ENCODE measurements at places on chromosomes 12 and 14.

GRCh38 chr14:80446356-80446755, 235.1 kb upstream of the DIO2 start:
- no peak for DNase-seq

DNA sequence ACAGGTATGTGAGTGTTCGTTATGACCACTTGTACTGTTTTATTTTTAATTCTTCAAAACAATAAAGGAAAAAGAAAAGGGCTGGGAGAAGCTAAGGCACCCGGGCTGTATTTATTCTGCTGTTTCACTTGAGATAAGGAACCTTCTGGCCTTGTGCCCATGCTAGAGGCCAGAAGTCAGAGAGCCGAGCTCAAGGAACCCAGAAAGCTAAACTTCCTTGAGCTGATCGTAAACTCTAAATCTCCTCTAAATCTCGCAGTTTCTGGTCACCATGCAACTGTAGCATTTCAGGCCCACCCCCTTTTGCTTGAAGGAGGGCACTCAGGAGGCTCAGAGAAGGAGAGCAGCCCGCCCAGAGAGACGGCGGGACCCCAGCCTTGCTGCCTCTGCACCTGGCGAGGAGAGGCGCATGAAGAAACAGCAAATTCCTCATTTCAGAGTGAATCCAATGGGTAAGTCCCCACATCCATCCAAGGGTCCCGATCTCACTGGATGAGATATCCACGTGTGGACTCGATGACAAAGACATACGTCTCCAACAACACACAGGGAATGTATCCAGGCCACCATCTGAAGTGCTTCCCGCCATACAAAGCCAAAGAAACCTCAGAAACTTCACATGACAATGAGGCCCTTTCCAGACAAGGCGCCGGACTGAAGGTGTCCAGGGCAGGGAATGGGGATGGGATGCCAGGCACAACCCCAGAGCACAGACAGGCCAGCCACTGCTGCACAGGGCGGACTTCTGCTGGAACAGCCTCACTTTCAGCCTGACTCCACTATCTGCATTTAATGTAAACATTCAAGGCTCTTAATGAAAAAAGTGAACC, 14.6 kb downstream of the CCDC88C start:
- DNase-seq = no peak

DNA sequence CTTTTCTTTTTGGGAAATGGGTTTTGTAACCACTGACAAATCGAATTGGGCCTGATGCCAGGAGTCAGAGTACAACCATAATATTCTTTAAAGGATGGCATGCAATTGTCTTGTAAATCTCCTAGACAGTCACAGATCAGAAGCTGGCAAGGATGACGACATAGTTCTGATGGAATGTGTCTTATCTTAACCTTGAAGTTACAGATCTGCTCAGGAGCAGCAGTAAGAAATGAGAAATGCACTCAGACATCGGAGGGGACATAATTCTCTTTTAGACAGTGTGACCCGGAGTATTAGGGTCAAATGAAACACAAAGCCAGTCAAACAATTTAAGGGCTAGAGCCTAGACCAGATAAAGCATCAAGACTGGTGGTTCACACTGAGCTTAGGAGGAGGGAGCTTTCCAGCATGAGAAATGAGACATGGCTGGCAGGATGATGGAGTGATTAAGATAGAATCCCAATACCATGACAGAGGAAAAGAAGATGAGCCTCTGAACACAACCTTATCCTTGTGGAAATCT, 17.5 kb downstream of the CBX5 start:
- no peak for DNase-seq

DNA sequence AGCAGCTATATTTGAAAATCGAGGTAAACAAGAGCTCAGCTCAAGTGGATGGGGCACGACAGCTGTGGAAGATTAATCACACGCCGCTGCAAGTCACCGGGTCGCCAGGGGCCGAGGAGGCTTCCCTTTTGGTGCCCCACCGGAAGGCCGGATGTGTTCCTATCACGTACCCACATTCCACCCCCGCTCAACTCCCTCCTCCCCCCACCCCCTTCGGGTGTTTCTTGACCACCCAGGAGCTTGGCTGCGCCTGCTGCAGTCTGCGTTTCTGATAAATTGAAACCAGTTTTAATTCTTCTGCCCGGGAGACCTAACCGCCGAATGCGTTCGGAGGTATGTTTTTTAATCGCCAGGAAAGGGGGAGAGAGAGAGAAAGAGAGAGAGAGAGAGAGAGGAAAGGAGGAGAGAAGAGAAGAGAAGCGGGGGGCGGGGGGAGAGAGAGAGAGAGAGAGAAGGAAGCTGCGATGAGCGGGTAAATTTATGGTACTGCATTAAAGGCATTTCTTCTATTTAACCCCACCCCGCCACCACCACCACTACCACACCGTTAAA, 1.8 kb downstream of the SLC8A3 start:
- DNase-seq = no peak

- no peak for DNase-seq
These were observed 1187.3 kb upstream of the SEL1L start for GRCh38 chr14:82720946-82721345.

DNA sequence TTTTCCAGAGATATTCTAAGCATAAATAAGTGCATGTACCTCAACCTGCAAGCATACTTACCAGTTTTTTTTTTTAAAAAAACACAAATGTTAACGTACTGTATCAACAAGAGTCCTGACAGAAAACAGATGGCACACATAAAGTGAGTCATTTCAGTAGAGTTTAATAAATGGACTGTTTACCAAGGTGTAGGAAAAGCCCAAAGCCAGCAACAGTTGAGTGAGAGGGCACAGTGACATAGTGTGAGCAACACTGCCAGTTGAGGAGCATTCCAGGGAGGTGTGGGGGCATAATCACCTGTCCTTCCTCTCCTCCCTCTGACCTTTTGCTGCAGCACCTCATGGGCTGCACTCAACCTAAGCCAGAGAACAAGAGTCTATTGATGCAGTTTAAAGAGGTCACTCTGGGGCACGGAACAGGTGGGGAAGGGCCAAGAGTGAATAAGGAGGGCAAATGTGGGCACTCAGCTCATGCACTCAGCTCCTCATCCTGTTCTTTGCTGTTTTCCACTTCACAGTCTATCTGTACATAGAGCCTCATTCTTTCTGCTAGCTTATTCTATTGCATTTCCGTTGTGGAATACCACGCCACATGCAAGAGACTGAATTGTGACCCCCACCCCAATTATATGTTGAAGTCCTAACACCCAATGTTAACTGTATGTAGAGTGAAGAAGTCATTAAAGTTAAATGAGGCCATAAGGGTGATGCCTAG, 29.3 kb downstream of the DHRS2 start:
- DNase-seq = no peak

DNA sequence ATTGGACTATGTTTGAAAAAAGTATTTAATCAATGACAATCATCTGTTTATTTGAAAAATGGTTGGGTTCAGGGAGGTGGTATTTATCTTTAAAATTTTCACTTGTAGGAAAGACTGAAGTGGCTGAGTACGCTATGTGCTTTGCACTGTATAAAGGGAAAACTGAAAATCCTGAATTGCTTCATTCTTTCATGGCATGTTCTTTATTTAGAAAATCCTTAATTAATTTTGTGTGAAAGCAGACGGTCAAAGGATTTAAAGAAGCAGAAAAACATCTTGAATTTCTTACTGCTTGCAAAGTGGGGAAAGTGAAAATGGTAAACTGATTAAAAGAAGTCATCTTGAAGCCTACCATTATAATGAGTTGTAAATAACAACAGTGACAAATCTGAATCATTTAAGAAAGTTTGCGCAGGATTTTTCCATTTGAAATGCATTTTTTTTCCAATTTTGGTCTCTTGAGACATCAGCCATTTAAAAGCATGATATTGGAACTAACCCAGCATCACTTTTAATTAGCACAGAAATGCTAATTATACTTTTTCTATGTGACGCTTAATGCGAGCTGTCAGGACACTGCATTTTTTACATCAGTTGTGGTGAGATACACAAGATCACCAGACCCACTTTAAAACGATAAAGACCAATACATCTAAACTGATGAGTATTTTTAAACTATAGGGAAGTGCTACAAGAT, 169.0 kb downstream of the NEDD1 start:
- no peak for DNase-seq

- DNase-seq = no peak
These were observed 5.2 kb upstream of the FOS start for GRCh38 chr14:75273272-75274049.

DNA sequence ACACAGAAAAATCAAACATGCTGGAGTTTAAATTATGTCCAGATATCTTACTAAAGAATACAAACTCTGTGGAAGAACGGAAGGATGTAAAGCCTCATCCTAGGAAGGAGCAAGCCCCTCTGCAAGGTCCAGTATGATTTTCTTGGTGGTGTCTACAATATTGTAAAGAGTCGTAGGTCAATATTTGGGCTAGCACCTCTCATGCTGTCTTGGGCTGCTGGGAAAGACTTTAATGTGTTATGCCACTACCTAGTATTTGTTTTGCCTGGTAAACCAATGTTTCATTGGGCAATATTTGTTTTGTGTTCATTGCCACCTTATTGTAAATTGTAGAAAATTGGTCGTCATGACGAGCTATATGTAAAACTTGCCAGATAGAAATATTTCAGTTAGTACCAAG, 26.6 kb downstream of the RESF1 start:
- DNase-seq = no peak

GRCh38 chr14:106060276-106060975, 534.0 kb downstream of the TMEM121 start:
- no peak for DNase-seq
